ENCODE measurements at places on chromosomes 16 and 17. TPM values are rescaled to one million over a fixed set of nuclear protein-coding genes. Genes with fewer than 3 reads are reported as not detected.

The KRTAP2-3 gene
- polyA plus RNA-seq: not detected

- DNase-seq: no peak
Measured at GRCh38 chr16:81553814-81554675, 109.4 kb downstream of the CMIP start.

GRCh38 chr16:1553946-1554825 is 20.7 kb downstream of the TMEM204 start:
- DNase-seq: no peak

DNA sequence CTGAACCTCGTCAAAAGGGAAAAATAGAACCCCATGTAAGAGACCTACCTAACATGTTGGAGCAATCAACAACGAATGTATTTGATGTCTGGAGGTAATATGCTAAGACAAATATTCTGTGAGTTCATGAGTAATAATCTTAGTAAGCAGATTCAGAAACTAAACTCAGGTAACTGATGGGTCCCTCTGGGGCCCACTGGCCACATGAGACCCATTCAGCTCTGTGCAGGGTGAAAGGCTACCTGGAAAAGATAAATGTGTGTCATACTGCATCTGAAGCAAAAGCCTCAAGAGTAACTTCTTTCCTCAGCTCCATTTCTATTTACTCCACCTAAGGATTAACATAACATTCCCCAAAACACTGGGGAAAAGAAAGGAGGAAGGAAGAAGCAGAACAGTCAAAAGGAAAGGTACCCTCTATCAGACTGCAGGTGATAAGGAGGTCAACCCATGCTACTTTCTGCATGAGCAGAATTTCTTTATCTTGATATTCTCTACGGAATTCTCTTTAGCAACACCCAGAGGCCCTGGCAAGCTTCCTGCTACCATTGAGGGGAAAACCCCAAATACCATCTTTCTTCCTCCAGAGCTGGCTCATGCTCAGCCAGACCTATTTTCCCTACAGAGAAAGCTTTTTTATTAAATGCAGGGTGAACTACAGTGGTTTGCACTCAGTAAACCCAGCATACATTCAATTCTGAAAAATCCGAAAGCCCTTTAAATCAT is 37.7 kb upstream of the ABCA6 start:
- no peak for DNase-seq

Measured in right renal pelvis (tissue), 4 donors.